ENCODE measurements at places on chromosomes 2 and 18.

- no peak for DNase-seq
Measured at GRCh38 chr18:59960272-59960671, 60.5 kb downstream of the PMAIP1 start.

DNA sequence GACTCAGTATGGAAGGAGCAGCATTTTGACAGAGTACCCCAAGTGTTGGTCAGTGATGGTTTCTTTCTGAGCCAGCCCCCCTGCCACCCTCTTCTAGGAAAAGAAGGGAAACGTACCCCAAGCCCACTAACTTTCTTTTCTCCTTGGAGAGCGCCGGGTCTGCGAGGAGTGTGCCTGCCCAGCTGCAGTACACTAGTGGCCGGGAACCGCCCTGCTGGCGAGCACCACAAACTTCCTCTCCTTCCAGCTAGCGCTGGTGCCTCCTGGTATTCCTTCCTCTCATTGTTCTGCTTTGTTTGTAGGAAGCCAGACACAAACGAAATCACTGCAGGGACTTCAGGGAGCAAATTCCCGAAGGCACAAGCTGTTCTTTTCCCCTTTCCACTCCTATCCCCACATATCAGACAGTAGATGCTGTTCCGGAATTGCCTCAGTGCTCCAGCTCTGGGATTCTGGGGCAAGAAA, 1.8 kb downstream of the CCDC85A start:
- no peak for DNase-seq

GRCh38 chr2:204763974-204764703, 218.9 kb downstream of the PARD3B start:
- no peak for DNase-seq

DNA sequence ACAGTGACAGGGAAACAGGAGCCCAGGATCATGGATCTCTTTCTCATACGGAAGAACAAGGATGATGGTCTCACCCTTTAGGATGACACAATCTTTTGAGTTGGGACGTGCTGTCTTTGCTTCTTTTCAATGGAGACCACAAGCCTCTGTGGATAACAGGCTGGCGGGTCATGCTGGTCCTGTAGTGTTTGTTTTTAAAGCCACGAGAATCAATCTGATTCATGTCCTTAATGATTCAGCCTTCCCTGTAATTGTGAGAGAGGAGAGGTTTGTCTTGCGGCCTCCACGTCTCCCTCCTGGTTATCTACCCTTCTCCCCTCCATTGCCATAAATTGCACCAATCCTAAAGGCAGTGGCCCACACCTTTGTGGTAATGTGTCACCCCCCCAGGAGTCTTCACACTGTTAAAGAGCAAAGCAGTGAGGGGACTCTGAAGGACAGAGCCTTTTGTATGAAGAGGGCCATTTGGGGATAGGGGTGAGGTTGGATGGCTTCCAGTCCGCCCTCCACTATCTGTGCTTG, 87.7 kb upstream of the TGFA start:
- DNase-seq = no peak

DNA sequence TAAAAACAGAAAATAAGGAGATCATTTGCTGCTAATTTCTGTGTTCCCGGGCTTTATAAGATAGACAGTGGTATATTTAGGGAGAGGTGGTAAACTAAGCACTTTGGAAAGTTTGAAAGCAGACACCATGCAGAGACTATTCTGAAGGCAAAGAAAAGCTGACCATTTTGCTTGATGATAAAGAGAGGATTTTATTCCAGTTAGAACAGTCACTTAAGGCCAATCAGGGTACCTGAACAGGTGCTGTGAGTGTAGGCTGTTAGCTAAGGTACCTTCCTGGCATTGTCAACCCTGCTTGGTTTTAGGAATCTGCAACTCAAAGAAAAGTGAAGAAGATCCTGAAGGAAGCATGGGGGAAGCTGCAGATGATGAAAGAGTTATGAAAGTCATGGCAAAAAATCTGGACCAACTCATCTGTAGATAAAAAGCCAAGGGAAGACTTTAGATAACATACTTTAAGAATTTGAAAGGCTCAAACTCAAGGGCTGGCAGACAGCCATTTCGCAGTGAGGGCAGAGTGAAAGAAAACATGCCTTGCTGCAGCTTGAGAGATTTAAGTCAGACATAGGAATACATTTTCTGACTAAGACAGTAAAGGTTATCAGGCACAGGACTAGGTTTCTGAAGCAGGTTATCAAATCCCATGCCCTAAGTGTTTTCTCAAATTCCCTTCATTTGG, 80.1 kb upstream of the ARL5A start:
- no peak for DNase-seq

DNA sequence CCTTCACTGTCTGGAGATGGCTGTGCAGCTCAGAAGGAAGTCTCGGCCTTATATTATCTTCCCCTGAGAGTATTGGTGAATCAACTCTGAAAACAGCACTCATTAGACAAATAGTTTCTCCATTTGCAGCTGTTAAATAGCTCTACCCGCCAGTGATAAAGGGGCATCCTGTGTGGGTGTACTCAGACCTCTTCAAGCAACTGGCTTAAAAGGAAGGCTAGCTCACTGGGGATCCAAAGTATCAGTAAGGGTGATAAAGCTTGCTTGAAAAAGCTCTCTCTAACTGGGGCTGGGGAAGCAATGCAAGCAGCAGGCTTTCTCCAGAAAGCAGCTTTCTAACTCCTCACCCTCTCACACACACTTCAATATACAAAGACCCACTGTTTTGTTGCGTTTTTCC, 64.9 kb upstream of the PSMD14 start:
- DNase-seq = no peak

GRCh38 chr2:181046833-181047232, 66.4 kb downstream of the UBE2E3 start:
- no peak for DNase-seq

DNA sequence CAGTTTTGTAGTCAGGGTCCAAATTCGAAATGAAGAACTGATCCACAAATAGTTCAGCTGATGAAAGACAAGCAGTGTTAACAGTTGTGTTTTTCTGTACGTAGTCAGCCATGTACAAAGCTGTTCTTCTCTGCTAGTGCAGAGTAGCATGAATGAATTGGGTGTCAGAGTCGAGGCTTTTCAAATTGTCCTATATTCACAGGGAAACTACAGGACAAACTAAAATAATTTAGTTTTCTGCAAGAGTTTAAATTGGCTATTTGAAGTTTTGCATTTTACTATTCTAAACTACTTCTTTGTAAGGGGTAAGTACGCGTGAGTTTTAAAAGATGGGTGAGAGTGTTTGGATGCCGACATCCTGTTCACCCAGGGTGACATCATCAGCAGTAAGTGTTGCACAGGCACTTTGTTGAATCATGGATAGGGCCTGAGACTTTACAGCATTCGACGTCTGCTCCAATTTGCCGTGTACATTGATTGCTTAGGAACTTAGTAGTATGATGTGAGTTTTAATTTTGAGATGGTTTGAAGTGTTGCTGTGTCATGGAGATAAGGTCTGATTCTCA, 147.2 kb upstream of the NFATC1 start:
- DNase-seq = no peak

DNA sequence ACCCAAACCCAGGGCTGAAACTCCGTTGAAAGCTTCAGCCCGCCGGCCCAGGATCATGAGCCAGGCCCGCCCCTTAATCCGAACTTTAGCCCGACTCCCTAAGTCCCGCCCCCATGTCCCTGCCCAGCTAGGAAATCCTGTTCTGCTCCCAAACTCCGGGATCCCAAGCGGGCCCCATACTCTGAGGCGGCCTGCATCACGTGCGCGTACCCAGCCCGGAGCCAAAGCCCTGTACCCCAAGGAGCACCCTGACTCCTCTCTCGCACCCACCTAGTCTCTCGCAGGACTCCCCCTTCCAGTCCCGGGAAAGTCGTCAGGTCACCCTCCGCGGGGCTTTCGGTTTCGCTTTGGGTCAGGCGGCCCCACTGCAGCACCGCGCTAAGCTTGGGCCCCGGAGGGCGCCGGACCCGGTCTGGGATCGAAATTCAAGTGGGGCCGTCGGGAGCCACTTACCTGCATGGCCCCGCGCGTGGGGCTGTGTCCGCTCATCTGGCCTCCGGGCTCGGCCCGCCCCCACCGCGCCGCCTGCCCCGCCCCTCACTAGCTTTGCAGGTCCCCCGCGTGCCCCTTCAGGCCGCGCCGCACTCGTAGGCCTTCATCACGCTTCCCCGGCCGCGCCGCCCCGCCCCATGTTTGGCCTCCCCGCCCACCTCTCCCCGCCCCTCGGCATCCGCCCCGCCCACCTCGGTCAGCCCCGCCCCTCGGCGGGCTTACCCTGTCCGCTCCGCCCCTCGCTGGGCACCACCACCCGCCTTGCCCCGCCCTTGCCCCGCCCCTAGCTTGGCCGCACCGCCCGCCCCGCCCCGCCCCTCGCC, at the start of gene DNPEP:
Gene DNPEP, minus strand, starts transcription at position 607 of the 815 bp plus-strand sequence. Its CDS starts 118 bp downstream, at position 489.
- peak; percentile 86 for DNase-seq

GRCh38 chr2:180890781-180891180, 89.6 kb upstream of the UBE2E3 start:
- no peak for DNase-seq

- no peak for DNase-seq
Measured at GRCh38 chr2:65278531-65278981, 50.9 kb downstream of the ACTR2 start.

- no peak for DNase-seq
Measured at GRCh38 chr2:26615860-26616705, 25.1 kb downstream of the CIB4 start.

DNA sequence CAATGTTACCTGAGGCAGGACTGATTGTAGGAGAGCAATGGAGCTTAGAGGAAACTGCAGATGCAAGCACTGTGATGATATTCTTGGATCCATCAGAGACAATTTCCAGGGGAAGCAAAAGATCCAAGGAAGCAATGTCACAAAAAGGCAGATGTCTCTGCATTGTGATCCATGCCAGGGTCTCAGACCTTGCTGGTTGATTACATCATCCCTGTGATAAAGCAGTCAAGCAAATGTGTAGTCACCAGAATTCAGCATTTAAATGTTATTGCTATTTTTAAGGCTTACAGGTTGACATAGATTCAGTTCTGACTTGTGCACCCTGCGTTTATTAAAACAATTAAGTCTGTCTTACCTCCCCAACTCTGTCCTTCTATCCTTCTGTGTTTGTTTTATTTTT, 56.8 kb upstream of the CCDC85A start:
- no peak for DNase-seq

- DNase-seq = no peak
Measured at GRCh38 chr2:238381341-238382115, 45.2 kb upstream of the ASB1 start.

DNA sequence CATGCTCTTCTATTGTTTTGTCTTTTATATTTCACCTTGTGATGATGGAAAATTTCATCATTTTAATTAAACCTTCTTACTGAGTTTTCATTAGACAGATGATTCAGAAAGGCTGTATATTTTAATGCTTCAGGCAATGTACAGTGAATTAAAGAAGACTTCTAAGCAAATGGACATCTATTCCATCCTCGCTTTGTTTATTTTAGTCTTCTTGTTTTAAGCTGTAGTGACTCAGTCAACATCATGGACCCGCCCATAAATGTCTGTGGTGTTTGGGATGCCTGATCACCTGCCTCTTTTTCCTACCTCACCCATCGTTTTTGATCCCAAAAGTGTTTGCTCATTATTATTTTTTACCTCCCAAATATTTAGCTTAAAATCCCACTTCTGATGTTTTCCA, 43.1 kb downstream of the KYNU start:
- no peak for DNase-seq

GRCh38 chr2:65044097-65044735, 12.0 kb upstream of the CEP68 start:
- DNase-seq = no peak

- no peak for DNase-seq
Measured at GRCh38 chr2:28004086-28004485, 113.6 kb downstream of the BABAM2 start.

GRCh38 chr2:30511122-30512083, 64.4 kb downstream of the LCLAT1 start:
- DNase-seq = peak; percentile 68

GRCh38 chr2:54295911-54296310, 39.9 kb upstream of the TSPYL6 start:
- DNase-seq = no peak

DNA sequence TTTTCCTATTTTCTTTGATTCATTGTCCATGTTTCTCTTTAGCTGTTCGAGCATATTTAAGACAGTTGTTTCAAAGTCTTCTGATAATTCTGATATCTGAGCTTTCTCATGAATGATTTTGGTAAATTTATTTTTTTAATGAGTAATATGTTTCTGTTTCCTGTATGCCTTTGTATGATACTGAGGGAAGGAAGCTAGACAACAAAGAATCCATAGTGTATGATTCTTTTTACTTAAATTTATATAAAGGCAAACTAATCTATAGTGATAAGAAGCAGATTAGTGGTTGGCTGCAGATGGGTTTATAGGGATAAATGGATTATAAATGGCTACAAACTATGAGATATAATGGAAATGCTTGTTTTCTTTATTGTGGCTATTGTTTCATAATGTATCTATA, 352.7 kb upstream of the CDH2 start:
- DNase-seq = no peak

DNA sequence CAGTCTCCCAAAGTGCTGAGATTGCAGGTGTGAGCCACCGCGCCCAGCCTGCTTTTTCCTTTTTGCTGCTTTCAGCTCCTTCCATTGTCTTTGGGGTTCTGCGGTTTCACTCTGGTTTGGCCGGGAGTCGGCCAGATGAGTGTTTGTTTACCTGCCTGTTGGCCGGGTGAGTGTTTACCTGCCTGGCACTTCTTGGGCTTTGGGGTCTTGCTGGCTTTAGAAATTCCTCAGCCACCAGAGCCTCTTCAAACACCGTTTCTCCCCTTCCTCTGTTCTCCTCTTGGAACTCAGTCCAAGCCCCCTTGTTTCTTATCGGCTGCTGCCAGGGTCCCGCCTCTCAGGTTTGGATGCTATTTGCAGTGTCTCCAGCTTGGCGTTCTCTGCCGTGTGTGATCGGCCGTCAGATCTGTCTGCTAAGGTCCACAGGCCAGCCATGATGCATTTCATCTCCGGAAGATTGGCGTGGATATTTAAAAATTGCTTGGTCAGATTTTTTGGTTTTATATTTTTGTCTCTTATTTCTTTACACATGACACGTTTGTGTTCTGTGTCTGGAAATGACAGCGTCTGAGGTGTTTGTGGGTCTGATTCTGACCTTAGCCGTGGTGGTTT, 14.2 kb upstream of the GAL3ST2 start:
- no peak for DNase-seq

GRCh38 chr2:70084973-70085710, 2.1 kb upstream of the PCBP1 start:
- DNase-seq = peak; percentile 75

DNA sequence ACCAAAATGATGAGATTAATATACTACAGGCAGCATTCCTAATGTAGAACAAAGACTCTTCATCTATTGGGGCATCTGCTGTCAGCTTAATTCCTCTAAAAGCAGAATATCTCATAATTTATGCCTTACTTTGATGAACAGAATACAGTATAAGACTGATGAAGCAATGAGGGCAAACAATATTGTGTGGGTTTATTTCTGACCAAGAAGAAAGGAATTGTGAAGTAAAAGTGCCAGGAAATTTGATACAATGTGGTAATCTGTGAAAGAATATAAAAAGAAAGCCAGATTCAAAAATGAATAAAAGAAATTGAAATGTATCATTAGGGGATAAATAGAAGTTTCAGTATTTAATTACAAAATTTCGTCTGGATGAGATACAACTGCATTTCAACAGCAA, 78.8 kb upstream of the TTC21B start:
- DNase-seq = no peak

- DNase-seq = no peak
Measured at GRCh38 chr2:202237787-202238233, 587 bp downstream of the SUMO1 start.

GRCh38 chr2:54531558-54531957, 75.4 kb downstream of the SPTBN1 start:
- no peak for DNase-seq

All from NCI-H526 treated with DMSO at 0.1 percent for 48 hours (cell line).